ENCODE measurements at places on chromosomes 2 and 18.

DNA sequence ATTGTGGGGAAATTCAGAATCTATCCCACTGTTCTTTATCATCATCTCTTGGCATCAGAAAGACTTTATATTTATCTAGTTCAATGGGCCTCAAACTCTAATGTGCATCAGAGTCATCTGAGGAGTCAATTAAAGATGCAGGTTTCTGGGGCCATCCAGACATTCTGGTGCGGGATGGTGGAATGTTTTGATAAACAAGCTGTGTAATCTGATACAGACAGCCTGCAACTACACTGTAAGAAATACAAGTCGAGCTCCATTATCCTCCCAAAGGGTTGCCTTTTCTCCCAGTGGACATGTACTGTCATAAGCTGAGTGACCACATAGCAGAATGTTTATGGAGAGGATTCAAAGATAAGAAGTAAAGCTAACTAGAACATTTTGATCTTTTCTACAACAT is 515.3 kb upstream of the DCC start:
- DNase-seq, result no peak

DNA sequence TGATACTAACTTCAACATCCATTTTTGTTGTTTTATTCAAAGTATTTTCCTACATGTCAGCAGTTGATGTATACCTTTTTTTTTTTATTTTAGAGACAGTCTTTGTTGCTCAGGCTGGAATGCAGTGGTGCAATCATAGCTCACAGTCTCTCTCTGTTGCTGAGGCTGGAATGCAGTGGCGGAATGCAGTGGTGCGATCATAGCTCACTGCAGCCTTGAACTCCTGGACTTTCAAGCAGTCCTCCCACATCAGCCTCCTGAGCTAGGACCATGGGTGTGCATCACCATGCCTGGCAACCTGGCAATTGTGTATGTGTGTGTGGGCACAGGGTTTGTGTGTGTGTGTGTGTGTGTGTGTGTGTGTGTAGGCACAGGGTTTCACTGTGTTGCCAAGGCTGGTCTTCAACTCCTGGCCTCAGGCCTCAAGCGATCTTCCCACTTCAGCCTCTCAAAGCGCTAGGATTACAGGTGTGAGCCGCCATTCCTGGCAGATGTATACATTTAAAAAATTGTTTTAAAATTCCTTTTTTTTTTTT is 24.8 kb downstream of the SANBR start:
- DNase-seq, result no peak

- no peak for DNase-seq
These were observed 1337.6 kb upstream of the SLC39A10 start for GRCh38 chr2:194319222-194319992.

- DNase-seq, result no peak
These were observed 184.0 kb downstream of the SCG2 start for GRCh38 chr2:223418131-223418530.

GRCh38 chr2:239275847-239276831 is 124.7 kb downstream of the HDAC4 start:
- DNase-seq, result no peak

GRCh38 chr2:2286592-2286991 is 44.5 kb downstream of the MYT1L start:
- DNase-seq, result no peak

GRCh38 chr2:55026202-55026601 is 24.0 kb downstream of the RTN4 start:
- DNase-seq, result no peak

- DNase-seq, result no peak
These were observed 78.1 kb upstream of the YWHAQ start for GRCh38 chr2:9708683-9709538.

DNA sequence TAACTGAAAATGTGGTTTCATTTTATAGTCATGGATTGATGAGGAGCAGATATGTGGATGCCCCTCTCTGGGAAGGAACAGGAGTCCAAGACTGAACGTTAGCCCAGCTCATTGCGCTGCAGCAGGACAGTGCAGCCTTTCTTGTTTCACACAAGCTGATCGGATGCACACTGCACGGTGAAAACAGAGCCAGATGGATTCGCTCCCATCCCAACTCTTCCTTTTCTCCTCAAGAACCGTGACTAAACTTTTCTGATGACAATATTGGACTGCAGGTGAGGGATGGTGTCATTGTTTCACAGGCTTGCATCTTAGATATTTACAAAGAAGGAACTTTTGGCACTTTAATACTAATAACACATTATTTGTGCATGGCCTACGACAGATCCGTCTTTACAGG is 33.8 kb upstream of the COPS8 start:
- DNase-seq, result no peak

GRCh38 chr2:23489471-23490322 is 104.7 kb downstream of the KLHL29 start:
- DNase-seq, result no peak

GRCh38 chr18:37710726-37711125 is 145.1 kb upstream of the CELF4 start:
- no peak for DNase-seq

GRCh38 chr2:118202707-118203303 is 114.5 kb downstream of the INSIG2 start:
- peak; percentile 46 for DNase-seq

DNA sequence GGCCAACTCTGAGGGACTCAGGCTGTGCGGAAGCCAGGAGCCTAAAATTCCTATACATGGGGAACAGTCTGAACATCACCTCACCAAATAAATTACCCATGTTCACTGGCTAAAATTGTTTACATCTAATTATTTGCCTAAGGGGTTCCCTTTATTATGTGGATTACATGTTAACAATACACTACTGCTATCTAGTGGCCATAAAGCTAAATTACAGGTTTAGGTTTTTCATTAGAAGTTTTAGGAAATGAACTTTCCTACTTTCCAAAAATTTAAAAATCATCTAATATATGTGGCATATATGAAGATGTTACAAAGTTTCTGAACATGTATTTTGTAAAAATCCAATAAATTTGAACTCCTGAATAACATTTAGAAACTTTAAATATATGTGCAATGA is 40.3 kb downstream of the PLA2R1 start:
- no peak for DNase-seq

GRCh38 chr2:238839428-238839827 is 8.5 kb upstream of the TWIST2 start:
- no peak for DNase-seq

DNA sequence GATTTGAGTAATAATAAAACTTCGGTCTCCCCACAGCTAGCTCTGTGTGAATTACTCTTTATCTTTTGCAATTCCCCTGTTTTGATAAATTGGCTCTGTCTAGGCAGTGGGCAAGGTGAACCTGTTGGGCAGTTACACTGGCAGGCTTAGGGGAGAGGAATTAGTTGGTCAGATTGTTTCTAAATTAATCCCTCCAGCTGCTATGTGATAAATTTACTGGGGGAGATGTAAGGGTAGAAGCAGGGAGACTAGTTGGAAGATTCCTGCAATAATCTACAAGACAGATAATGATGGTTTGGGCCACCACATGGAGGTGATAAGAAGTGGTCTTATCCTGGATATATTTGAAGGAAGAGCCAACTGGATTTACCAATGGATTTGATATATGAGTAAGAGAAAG is 118.5 kb upstream of the TACR1 start:
- no peak for DNase-seq

GRCh38 chr2:109727929-109728447 is 66.1 kb upstream of the RGPD5 start:
- no peak for DNase-seq

DNA sequence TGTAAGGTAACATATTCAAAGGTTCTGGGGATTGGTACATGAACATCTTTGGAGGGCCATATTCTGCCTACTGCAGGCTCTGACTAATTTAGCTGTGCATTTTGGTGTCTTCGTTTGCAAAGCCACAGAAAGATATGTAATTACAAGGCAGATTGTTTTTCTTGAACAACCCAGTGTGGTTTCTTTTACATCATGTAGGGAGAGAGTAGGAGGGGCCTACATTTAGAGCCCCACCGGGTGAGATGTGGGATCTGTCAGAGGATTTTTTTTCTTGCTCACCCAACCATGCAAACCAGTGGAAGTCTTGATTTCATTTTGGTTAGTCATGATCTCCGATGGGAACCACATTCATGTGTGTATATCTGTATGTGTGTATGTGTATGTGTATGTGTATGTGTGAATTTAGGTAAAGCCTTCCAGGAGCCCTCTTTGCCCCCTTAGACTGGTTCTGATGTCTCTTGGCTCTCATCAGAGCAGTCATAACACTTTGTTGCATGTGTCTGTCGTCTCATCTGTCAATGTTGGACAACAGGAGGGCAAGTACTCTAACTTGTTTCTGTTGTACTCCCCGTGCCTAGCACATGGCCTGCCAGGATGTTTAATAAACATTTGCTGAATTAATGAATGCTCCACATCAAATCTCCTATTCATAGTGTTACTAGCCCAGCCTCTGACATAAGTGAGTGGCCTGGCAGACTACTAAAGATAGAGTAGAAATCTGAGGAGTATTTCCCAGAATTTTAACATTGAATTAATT is 239.9 kb downstream of the MTX2 start:
- DNase-seq, result no peak

DNA sequence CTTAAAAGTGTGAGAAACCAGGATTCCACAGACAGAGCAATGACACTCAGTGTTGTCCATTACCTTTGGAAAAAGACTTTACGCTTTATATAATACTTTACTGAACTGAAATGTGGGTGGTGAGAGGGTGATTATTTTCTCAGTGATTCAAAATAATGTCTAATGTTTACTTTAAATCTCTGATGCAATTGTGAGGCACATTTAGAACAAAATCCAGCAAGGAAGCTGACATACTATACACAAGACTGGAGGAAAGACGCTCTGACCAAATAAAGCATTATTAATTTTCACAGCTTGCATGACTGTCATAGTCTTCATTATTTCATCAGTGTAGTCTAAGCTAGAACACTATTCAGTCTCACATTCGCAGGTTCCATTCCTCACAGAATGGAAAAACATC is 34.1 kb upstream of the STAT1 start:
- DNase-seq, result no peak

- DNase-seq, result no peak
These were observed 59.4 kb upstream of the TMEM17 start for GRCh38 chr2:62565309-62565908.

GRCh38 chr2:232891621-232892071 is 21.6 kb downstream of the SNORC start:
- DNase-seq, result no peak

GRCh38 chr2:41414486-41415230 is 633.2 kb upstream of the PKDCC start:
- no peak for DNase-seq

- DNase-seq, result no peak
These were observed 513.8 kb downstream of the ZEB2 start for GRCh38 chr2:144006139-144006538.

- no peak for DNase-seq
These were observed 94.9 kb upstream of the PDE1A start for GRCh38 chr2:182521453-182522404.

DNA sequence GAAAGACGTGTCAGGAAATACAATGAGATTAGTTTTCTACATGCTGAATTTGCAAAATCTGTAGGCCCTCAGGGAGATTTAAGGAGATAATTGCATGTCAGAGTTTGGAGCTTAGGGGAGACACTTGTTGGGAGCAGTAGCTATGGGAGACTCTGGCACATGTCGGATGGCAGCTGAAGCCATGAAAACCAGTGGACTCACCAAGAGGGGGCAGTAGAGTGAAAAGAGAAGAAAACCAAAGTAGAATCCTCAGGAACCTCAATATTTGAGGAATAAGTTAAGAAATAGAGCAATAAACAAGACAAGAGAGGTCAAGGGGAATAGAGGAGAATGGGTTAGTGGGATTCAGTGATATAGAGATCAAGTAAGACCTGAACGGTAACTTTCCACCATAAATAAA is 24.8 kb downstream of the RUFY4 start:
- no peak for DNase-seq

DNA sequence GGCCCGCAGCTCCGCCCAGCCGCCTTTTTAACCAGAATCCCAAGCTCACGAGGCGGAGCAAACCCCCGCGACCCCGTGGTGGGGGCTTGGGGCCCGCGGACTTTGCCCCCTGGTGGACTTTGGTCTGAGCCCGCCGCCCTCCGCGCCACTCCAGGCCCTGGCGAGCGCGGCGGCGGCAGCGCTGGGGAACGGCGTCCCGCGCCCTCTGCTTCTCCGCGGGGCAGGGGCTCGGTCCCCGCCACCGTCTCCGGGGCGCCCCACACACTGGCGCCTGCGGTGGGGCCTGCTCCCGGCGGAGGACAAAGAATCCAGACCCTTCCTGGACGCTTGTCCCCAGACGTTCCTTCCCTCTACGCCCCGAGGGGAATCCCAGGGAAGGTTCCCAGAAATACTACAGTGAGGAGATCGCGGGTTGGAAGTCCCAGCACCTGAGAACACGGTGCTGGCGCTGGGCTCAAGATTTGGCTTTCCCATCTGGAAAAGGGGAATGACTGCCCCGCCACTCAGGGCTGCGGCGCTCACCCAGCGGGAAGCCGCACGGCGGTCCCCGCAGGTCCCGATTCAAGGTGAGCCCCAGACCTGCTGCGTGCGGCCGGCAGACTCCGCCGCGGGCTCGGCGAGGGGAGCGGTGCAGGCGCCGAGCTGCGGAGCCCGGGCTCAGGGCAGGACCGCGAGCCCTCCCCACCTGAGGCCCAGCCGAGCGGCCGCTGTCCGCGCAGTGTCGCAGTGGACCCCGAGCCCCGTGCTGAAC is at the start of gene HAAO:
Gene HAAO, minus strand, starts transcription at position 1 of the 751 bp plus-strand sequence. CDS start 47 bp downstream, outside the sequence.
- DNase-seq, result no peak

DNA sequence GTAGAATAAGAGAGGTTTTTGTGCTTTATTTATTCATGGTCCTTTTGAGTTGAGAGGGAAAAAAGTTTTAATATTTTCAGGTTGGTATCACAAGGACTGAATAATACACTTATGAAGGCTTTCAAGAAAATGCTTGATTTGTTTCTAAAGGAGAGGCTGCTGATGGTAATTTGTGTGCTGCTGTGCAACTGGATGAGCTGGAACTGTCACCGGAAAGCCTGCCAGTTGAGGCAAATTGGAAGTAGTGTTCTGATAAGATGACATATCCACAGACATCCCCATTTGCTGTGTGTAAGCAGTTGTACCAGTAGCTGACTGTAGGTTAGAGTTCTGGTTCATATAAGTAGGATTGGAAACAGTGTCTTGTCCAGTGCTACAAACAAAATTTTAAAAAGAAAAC is 21.6 kb upstream of the CACNB4 start:
- no peak for DNase-seq

- DNase-seq, result no peak
These were observed 82.8 kb downstream of the TMEM17 start for GRCh38 chr2:62423235-62423634.

- DNase-seq, result no peak
These were observed 7.6 kb upstream of the SPDYA start for GRCh38 chr2:28802975-28803429.

GRCh38 chr2:27502142-27502541 is 5.5 kb downstream of the GCKR start:
- no peak for DNase-seq

- DNase-seq, result no peak
These were observed 236.1 kb upstream of the SIX3 start for GRCh38 chr2:44705356-44705755.

Measured in CD4-positive, alpha-beta T cell treated with Interleukin-6 at 100 ng/mL for 8 hours (primary cell).